ENCODE measurements at places on chromosomes 3 and 15.

DNA sequence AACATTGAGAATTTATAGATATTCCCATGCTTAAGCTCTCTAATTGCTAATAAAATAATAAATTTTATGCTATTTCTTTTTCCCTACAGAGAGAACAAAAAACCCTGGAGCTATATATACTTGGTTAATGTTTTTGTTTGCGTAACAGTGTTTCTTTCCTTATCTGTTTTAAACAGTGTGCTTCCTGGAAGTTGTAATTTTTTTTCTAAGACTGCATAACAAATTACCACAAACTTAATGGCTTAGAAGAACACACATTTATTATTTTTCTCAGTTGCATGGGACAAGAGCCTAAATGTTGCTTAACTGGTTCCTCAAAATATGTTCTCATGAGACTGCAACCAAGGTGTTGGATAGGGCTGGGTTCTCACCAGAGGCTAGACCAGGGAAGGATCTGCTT is 49.7 kb upstream of the DPH6 start:
- DNase-seq = no peak

- peak; percentile 77 for DNase-seq
These were observed 27.2 kb upstream of the TNFSF10 start for GRCh38 chr3:172550347-172550943.

DNA sequence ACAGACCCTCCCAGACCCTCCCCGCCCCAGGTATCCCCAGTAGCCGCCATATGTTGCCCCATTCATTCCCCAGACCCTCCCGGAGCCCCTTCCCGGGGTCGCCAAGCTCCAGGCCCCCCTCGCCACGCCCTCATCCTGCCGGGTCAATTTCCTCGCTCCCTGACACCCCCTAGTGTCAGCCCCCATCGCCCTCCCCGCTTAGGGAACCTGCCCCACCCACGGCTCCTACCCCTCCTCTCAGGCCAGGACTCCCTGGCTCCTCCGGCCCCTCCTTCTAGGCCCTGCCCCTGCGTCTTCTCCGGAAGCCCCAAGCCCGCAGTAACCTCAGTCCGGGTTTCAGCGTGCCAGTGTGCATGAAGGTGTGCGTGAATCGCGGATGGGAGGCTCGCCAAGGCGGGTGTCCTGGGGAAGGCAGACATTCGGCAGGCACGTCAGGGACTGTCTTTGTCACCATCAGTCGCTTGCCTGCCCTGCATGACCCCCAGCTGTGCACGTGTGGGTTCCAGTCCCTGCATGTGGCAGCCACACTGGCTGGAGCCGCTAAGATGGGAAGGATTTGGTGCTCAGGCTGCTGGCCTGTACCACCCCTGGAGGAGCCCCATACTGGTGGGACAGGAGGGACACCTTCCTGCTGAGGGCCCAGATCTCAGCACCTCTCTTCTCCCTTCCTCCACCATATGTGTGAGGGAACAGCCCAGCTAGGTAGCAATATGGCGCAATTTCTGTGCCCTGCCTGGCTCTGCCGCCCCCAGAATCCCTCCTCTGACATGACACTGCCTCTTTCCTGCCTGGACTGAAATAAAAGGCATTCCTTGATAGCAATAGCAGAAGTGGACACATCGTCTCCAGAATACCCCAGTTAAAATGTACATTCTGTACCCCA is 693 bp downstream of the DISP2 start:
- no peak for DNase-seq

DNA sequence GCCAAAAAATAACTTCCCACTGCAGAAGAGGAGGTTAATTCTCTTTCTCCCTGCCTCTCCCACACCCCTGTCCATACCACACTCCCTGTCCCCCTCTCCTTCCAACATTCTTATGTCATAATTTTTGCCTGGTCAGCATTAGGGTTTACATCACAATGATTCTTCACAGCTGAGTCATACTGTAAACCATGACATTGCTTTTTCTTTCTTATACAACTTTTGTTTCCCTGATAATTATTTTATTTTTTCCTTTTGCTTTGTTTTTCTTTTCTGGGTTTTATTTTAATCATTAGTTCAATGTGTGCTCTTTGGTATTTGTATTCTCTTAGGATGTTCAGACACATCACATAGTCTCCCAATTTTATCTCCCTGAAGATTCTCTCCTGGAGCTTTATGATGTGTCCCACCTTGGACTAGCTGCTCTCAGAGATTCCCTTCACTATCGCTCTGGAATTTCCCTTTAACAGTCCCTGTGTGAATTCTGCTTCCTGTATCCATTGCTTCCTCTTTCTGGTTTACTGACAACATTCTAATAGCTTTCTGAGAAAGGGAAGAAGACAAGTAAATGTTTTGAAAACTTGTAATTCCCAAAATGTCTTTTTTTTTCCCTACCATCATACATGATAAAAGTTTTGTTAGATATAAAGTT is 70.7 kb downstream of the SOX2 start:
- no peak for DNase-seq

- DNase-seq = no peak
These were observed 91.7 kb downstream of the SPATA16 start for GRCh38 chr3:173049360-173049759.

DNA sequence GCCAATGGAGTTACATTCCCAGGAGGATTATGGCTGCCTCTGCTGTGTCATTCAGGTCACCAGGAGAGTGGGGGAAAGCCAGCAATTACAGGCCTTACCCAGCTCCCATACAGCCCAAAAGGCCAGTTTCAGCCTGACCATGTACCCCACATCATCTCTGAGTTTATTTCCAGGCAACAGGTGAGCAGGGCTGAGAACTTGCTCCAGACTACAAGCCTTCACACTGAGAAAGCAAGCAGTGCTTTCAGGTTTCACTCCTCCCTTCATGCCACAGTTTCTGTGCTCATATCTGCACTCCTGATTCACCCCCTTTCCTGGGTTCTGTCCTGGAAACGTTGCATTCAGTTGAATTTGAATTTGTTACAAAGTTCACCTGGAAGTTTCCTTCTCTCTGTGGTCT is 68.1 kb upstream of the ABI3BP start:
- no peak for DNase-seq

DNA sequence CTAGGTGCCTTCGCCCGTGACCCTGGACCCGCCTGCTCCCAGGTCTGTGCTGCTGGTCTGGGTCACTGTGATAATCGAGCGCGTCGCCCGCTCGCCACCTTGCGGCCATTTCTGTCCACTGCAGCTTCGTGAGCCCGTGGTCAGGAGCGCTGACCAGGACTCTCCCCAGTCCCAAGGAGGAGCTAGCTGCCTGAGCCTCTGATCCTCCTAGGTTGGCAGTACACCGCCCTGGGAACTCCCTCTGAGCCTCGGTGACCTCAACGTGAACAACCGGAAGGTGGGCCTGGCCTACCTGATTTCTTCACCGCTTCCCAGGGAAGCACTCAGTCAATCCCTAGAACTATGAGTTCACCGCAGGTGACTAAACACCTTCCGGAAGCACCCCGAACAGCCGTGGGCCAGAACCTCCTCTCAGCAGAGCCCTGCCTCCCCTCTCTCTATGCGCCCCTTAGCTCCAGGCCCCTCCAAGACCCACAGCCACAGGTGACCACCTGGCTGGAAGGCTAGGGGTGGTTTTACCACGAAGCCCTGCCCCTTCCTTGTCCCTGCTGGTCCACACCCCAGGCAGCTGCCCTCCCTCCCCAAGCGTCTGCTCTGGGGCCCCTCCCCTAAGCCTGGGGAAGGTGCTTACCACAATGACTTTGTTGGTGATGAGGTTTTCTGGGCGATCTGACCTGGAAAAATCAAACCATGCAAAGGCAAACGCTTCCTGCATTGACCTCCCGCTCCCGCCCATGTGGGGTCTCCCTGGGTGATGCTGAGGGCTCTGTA is 9.7 kb downstream of the PLA2G4D start:
- DNase-seq = peak; percentile 42

GRCh38 chr3:58036293-58037032 is 28.2 kb downstream of the FLNB start:
- no peak for DNase-seq

DNA sequence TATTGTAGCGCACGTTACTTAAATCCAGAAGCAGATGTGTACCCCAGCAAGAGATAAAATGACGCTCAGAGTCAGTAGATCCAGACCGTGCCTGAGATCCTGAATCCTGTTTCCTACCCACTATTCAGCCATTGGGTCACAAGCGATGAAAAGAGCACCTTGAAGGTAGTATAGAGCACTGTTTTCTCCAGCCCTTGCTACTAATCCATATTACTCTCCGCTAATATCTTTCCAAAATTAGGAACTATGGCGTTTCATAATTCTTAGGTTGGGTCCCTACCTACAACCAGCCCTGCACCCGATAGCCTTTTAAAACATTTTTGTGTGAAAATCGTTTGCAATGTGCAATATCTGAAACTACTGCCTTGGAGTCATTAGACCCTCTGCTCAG is 596 bp downstream of the BTD start:
- DNase-seq = no peak

- DNase-seq = no peak
These were observed 116.8 kb upstream of the UBE2E2 start for GRCh38 chr3:23086331-23086730.

GRCh38 chr3:24158761-24159454 is 213.8 kb downstream of the NR1D2 start:
- DNase-seq = no peak

GRCh38 chr15:33341953-33342352 is 31.2 kb downstream of the RYR3 start:
- DNase-seq = no peak

GRCh38 chr3:31219131-31219843 is 313.4 kb upstream of the STT3B start:
- DNase-seq = no peak

- DNase-seq = no peak
These were observed 11.3 kb downstream of the PRICKLE2 start for GRCh38 chr3:64213962-64214379.

DNA sequence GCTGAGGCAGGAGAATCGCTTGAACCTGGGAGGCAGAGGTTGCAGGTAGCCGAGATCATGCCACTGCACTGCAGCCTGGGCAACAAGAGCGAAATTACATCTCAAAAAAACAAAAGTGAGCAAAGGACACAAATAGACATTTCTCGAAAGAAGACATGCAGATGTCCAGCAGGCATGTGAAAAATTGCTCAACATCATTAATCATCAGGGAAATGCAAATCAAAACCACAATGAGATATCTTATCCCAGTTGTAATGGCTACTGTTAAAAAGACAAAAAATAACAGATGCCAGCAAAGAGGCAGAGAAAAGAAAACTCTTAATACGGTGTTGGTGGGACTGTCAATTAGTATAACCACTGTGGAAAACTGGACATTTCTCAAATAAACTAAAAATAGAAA is 20.9 kb downstream of the ASB7 start:
- no peak for DNase-seq

GRCh38 chr3:104388619-104389018 is 978.1 kb upstream of the ALCAM start:
- no peak for DNase-seq

DNA sequence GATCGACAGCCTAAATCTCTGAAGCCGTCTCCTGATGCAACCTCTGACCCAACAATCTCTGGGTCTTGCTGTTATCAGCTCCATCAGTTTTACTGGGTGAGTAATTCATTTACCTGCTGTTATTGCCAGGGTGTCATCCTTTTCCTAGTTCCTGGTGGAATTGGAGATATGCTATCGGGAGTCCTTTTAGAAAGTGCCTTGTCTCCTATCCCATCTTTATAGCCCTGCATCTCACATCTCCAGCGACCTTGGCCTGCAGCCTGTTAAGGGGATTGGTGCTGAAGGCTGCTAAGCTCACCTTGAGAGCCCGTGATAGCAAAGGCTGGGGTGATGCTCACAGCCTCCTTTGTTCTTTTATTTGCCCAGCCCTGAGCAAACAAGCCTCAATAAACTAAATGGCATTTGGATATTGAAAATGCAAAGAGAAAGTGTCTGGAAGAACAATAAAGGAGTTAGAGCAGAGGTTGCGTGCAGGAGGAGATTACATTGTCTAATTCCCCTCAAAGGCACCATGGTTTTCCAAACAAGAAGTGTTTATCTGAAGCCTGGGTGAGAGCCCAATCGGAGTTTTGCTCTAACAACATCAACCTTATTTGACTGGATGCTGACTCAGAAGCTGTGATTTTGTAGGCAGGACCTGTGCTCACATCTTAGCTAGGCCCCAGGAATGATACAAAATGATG is 101.8 kb downstream of the RPLP1 start:
- DNase-seq = no peak

Data from stimulated activated CD4-positive, alpha-beta T cell treated with anti-CD3 and anti-CD28 coated beads, Interleukin-4, amount 100 ng/mL, for 48 hours (primary cell).